ENCODE measurements at places on chromosomes 2 and 18.

DNA sequence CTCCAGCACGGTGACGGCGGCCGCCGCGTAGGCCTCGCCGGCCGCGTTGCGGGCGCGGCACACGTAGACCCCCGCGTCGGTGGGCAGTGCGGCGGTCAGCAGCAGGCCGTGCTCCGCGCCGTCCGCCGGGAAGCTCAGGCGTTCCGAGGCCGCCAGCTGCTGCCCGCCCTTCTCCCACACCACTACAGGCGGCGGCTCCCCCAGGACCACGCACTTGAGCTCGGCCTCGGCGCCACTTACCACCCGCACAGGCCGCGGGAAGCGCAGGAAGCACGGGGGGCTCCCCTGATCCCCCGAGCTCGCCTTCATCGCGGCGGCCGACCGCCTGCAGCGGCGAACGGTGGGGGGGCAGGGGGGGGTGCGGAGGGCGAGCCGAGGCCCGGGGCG is 422 bp downstream of the OBSL1 start:
- DNase-seq, result no peak

- no peak for DNase-seq
These were observed 13.4 kb downstream of the STAMBP start for GRCh38 chr2:73841912-73842738.

GRCh38 chr2:667332-667999 is 9.7 kb downstream of the TMEM18 start:
- DNase-seq, result no peak

DNA sequence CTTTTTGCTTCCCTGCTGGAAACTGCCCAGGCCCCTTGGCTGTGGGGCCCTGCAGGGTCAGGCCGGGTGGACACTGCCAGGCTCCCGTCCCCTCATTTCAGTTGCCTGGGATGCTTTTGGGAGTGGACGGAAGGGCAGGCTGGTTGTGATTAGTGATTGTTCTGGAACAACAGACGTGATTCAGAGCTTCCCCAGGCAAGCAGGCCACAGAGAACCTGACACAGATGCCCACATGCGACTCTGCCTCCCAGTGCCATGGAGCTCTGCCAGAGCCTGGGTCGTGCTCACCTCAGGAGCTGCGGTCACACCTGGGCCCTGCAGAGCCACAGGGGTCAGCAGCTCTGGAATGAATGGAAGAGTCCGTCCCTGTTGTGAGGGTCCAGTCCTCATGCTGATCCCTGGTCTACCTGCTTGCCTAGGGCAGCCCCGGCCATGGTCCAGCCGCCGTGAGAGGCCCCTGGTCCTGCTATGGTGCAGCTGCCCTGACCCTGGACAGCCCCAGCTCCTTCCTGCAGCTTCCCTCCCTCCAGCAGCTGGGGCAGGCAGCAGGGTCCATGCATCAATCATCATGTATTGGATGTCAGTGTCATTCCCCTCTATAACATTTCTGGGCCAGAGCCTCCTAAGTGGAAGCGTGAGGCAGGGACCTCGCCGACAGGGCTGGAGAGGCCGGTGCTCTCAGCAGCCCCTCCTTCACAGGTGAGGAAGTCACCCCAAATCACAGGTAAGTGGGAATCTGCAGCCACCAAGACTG is 518.6 kb upstream of the MYT1L start:
- DNase-seq, result no peak

DNA sequence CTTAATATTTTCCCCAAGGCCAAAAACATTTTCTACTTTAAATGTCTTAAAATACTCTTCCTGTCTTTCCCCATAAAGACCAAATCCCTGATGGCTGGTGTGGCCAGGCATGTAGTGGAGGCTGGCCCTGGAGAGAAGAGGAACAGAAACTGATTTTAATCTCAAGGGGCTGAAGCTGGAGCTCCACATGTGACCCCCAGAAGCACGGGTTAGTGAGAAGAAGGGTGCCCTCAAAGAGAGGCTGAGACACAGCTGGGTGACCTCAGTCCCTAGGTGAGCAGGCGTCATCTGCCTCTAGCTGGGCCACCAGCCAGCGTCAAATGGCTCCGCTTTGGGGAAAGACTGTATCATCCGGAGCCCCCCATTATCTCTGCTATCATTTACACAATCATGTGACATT is 19.3 kb upstream of the TMEM18 start:
- DNase-seq, result no peak

DNA sequence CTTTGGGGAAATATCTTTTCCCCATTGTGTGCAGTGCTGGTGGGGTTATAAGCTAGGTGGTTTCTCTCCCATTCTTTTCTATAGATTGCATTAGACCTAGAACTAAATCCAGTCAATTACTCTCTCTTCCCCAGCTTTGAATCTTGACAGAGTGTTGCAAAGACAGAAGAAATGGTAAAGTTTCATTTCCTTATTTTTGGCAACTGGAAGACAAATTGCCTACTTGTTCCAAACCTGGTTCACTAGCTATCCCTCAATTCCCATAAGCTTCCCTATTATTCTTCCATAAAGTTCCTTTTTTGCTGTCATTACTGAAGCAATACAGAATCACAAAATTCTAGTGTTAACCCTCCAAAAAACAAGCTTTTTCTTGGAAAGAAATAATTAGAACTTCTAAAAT is 94.0 kb upstream of the ITGA4 start:
- no peak for DNase-seq

DNA sequence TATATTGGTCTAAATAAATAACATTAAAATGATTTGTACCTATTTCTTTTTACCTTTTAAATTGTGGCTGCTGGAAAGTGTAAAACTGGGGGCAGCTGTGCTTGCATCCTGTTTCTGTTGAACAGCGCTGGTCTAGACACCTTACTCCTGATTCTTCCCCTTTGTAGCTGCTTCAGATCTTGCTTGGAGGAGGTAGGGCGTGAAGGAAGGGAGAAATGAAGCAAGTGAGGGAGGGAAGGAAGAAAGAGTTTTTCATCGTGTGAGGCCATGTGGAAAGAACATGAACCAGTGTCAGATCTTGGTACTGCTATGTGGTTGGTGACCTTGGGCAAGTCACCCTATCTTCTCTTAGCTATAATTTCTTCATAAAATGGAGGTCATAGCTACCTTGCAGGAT is 89.0 kb upstream of the SEC11C start:
- DNase-seq, result no peak

- DNase-seq, result no peak
These were observed 7.0 kb upstream of the AOX1 start for GRCh38 chr2:200578778-200579177.

GRCh38 chr2:242024751-242025355 is 155.3 kb downstream of the RTP5 start:
- DNase-seq, result no peak

- no peak for DNase-seq
These were observed 386.0 kb downstream of the IRS1 start for GRCh38 chr2:226413498-226414130.

DNA sequence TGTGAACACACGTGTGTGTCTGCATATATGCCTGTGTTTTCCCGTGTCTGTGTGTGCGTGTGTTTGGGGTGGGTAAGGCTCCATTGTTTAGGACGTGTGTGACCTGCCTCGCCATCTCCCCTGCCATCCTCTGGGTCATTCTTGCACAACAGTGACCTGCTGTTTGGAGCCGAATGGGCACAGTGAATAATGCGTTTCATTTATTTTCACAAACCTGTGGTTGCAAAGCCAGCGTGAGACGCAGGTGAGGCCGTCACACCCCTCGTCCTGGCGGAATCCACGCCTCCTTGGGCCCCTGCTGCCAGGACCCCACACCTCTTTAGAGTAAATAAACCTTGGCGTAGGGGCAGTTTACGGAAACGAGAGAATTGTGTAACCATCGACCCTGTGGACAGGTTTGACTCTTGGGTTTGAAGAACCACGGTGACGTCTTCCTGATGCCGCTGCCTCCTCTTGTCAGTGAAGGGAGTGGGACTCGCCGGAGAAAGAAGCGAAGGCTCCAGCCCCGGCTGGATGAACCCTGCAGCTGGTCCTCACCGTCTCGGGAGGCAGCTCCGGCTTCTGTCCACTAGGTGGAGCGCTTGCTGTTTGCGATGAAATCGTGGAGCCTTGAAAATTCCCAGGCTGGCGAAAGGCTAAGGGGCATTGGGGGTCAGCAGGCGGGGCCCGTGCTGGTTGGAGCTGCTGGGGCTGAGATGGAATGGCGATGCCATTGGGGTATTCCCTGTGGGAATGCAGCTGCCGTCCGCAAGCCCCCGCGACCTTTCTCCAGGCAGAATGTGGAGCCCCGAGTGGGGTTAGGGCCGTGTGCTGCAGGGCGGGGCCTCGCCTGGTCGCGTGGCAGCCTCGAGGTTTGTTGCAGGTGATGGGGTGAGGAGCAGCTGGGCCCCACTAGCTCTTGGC is 81.1 kb downstream of the RTP5 start:
- DNase-seq, result no peak

Measured in stimulated activated CD8-positive, alpha-beta memory T cell treated with anti-CD3 and anti-CD28 coated beads, Interleukin-7, amount 100 ng/mL, for 48 hours (primary cell).